ENCODE measurements at places on chromosomes 1 and 21.

DNA sequence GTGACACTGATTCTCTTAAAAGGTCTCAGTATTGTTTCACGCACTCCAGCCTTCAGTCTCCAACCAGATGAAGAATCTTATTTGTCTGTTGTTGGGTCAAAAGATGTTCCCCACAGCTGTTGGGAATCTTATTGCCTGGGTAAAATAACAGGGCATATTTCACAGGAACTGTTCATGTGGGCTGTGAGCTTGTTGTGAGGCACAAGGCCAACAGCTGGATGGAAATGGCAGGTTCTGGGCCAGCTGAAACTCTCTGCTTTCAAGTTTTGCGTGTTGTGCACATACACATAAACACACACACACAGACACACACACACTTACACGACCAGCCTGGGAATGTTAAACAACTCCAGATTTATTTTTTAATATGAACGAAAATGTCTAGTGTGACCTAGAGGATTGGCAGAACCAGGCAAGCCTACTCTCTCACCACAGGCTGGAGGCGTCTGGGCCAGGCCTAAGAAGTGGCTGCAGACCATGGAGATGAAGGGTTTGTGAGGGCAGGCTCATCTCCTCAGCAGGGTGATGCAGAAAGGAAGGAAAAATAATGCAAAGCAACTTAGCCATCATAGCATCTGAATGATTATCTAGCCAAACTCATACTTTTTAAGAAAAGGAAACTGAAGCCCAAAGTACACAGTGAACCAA, 357.0 kb downstream of the TTLL7 start:
- no peak for DNase-seq

- no peak for DNase-seq
Observed at GRCh38 chr1:186042230-186042629, 308.0 kb downstream of the HMCN1 start.

DNA sequence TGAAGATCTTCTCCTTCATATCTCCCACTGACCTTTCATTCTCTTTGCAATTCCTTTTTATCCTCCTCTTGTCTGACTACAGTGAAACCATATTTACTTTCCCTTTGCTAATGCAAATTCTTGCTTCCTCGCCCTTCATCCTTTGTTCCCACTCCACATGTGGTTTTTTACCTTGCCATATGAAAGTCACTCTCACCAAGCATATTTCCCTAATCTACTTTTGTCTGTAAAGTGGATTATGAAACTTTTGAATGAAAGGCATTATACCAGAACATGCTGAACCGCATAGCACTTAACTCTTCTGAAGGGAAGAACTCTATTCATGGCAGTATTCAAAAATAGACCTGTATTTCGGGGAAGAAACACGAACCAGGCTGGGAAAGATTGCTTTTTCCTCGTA, 8.0 kb upstream of the TMPRSS15 start:
- no peak for DNase-seq

DNA sequence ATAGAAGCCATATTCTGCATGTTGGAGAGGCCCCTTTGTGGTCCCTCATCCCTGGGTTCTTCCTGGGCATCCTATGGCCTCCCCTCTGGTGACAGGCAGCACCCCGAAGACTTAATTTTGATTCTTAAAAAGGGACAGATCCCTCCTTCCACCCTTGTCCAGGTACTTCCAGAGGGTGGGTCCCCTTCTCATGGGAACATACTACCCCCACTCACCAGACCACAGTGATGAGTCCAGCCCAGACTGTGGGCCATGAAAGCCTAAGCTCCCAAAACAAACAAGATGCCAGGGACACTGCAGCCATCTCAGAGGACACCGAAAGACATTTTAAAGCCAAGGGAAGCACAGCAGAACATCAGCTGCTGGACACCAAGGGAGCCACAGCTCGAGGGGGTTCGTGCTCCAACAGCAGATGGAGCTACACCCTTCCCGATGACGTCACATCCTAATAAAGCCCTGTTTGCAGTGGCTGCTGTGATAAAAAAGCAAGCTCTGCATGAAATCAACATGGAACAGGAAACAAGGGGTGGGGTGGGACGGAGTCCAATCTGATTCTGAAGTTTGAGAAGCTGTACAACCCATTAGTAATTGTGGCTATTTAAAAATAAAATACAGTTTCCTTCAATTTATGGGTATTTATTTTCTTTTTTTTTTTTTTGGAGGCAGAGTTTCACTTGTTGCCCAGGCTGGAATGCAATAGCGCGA, 32.4 kb downstream of the GNB1 start:
- peak; percentile 77 for DNase-seq

DNA sequence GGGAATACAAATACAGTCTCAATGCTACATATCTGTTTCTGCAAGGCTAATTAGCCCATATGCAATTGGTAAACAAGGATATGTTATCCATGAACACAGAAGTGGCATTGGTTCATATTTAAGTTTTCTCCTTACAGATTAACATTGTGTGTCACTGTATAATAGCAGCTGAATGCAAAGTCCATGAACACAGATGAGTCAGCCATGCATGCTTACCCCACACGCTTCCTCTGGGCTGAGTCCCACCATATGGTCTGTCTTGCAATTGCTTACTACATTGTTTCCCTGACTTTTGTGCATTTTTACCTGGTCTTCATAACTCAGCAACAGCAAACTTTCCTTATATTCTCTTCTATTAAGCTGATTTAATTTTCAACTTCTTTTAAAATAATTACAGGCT, 41.5 kb upstream of the TSNAX start:
- no peak for DNase-seq

DNA sequence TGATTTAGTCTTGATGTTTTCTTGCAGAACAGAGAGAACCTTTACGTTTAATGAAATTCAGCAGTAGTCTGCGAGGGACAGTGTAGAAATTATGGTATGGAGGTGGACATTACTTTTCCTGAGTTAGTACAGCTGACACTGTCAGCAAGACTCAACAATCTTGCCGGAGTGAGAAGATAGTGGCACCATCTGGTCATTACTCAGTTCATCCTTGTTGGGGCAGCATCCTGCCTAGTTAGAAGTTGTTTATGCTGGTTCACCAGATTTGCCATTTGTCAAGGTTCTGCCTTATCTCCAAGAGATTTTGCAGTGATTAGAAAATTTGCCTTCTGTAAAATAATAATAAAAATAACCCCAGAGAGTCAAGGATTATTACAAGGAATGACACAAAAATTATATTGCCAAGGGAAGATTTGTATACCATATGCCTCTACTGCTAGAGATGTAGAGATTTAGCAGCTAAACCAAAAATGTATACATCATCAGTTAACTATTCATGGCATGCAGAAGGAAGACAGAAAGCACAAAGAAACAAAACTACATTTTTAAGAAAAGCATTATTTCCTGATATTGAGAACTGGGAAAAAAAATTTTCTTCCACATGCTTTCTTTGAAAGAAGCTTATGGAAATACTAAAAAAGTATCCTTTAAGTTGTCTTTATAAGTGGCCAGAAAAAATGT, 1967.4 kb downstream of the NCAM2 start:
- DNase-seq = no peak

GRCh38 chr21:14452727-14453241, 69.8 kb upstream of the HSPA13 start:
- no peak for DNase-seq

Measured in amniotic stem cell (primary cell).